Upper lobe of left lung (tissue), 6 donors: ENCODE measurements at places on chromosomes 11 and 22.

DNA sequence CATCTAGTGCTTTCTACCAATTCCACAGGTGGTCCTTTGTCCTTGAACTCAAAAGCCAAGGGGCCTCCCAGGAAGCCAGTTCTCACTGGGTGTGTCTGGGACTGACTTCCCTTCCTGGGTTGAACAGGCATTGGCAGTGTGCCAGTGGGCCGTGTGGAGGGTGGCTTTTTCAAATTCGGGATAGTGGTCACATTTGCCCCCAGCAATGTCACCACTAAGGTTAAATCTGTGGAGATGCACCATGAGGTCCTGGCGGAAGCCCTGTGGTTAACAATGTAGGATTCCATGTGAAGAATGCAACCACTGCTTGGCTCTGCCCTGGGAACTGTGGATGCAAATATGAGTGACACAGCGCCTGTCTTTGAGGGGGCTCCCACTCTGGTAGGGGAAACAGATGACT, 53.2 kb upstream of the MTNR1B start:
- DNase-seq: no peak

DNA sequence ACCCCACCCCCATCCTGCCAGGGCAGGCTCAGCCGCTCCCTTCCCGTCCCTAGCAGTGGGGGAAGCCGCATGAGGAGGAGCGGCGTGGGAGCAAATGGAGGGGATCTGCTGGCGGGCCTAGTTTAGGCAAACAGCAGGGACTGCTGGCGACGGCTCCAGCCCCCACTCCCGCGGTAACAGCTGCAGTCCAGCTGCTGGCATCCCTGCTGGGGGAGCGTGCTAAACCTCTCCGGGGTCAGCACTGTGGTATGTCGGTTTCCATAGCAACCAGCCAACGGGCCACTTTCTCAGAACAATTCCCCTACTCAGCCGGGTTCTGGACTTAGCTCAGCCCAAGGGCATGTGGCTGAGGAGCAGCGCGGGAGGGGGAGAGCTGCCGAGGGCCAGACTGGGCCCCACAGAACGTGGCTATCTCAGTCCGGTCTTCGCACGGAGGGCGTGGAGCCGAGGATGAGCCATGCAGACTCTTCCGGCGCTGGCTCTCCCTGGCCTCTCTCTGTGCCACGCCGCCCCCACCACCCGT, 98.8 kb downstream of the PKNOX2 start:
- peak; percentile 50 for DNase-seq

GRCh38 chr11:128187835-128188234, 399.5 kb downstream of the ETS1 start:
- no peak for DNase-seq

- no peak for DNase-seq
Measured at GRCh38 chr11:116506263-116506825, 266.4 kb downstream of the BUD13 start.

DNA sequence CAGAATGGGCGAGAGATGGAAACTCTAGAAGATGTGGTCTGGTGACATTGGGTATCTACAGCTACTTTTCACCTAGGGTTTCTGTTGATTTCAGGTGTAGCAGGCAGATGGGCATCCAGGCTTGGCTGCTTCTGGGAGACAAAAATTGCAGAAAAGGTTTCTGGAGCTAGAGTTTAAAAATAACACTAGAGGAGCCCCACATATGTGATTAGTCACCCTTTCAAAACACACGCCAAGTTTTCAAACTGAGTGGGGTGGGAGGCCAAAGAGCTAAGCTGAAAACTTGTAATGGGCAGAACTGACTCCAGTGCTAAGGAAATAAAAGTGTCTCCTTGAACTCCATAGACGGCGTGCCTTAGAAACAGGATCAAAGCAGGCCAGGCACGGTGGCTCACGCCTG, 80.8 kb downstream of the GRK3 start:
- DNase-seq: no peak

DNA sequence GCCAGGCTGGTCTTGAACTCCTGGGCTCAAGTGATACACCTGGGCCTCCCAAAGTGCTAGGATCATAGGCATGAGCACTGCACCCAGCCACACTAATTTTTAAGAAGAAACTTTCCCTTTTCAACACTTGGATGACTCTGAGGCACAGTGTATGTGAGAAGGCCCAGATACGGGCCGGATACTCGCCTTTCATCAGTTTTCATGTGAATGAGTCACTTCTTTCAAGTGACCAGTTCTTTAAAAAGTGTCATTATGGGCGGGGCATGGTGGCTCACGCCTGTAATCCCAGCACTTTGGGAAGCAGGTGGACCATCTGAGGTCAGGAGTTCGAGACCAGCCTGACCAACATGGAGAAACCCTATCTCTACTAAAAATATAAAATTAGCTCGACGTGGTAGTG, 120.8 kb downstream of the CTTN start:
- no peak for DNase-seq

DNA sequence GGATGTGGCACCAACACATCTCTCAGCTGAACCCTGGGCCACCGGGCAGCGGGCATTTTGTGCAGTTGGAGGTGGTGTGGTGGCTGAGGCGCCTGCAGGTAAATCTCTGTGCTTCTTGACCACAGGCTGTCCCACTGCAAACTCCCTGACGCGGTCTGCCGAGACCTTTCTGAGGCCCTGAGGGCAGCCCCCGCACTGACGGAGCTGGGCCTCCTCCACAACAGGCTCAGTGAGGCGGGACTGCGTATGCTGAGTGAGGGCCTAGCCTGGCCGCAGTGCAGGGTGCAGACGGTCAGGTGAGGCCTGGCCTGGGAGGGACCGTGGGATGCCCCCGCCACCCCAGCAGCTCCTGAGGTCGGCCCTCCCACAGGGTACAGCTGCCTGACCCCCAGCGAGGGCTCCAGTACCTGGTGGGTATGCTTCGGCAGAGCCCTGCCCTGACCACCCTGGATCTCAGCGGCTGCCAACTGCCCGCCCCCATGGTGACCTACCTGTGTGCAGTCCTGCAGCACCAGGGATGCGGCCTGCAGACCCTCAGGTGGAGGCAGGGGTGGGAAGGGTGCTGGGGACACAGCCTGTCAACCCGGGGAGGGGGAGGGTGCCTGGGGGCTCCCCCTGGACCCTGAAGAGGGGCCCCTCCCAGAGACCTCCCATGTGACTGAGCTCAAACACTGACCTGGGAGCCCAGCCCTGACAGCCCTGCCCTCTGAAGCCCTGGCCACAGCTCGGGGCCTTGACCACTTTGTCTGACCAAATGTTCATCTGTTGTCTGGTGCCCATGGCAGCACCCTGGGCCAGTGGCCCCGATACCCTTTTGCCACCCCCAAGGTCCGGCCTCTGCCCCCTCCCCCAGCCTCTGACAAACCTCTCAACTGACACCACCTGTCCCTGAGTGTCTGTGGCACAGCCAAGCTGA, 4.6 kb upstream of the PGGHG start:
- peak; percentile 70 for DNase-seq

- no peak for DNase-seq
Measured at GRCh38 chr11:57354699-57355098, 16.5 kb downstream of the P2RX3 start.

- DNase-seq: no peak
Measured at GRCh38 chr11:117473481-117474091, 145.9 kb downstream of the CEP164 start.

DNA sequence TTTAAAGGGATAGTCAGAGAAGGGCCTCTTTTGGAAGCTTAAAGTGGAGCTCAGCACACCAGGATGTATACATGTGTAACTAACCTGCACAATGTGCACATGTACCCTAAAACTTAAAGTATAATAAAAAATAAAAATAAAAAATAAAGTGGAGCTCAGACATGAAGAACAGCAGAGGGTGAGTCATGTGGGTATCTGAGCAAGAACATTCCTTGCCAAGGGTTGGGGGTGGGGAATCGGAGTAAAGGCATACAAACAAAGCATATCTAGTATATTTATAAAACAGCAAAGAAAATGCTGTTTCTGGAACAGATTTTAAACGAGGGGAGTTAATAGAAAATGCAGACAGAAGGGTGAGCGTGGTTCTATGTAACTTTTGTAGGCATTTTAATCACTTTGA, 562.6 kb upstream of the ANO3 start:
- no peak for DNase-seq

GRCh38 chr11:115272925-115273324, 231.3 kb downstream of the CADM1 start:
- no peak for DNase-seq

DNA sequence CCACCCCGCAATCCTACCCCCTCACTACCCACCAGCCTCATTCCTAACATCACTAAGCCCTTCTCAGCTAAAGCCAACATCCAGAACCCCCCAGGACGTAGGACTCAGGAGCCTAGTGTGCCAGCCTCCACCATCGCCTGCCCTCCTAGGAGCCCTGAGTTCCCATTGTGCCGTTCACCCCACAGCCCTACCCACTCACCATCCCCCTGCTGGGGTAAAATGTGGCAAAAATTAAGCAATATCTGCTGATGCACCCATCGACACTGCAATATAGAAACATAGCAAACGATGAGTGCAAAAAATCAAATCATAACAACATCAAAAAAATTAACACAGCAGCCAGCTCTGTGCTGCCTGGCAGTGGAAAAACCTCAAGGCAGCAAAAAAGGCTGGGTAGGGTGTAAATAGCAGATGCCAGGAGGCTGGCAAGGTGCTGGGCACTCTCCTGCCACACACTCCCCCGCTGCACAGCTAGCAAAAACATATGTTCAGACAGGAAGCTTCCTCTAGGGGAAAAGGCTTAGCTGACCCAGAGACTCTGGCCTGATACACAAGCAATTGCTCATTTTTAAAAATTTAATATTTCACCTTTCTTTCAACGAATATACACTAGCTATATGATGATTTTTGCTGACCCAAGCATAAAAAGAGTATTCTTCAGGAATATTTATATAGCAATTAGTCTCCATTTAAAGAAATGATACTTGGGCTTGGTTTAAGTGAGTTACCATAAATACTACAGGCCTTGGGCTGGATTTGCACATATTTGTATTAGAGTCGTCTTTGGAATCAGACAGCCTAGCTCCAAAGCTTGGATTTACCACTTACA, 33.8 kb downstream of the PRDM10 start:
- DNase-seq: no peak

DNA sequence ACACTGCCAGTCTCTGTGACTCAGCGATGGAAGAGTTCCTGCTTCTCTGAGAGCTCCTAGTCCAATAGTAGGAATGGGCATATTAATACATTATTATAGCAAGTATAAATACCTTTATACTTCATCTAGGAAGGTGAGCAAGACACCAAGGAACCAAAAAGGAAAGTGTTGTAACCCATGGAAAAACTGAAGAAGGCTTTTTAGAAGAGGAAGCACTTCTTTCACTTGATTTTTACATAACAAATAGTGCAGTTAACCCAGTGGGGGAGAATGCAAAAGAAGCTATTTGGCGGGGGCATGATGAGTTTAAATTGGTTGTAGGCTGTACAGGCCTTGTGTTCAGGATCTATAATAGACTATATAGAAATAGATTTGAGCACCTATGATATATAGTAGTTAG, 31.2 kb upstream of the C11orf87 start:
- DNase-seq: no peak

DNA sequence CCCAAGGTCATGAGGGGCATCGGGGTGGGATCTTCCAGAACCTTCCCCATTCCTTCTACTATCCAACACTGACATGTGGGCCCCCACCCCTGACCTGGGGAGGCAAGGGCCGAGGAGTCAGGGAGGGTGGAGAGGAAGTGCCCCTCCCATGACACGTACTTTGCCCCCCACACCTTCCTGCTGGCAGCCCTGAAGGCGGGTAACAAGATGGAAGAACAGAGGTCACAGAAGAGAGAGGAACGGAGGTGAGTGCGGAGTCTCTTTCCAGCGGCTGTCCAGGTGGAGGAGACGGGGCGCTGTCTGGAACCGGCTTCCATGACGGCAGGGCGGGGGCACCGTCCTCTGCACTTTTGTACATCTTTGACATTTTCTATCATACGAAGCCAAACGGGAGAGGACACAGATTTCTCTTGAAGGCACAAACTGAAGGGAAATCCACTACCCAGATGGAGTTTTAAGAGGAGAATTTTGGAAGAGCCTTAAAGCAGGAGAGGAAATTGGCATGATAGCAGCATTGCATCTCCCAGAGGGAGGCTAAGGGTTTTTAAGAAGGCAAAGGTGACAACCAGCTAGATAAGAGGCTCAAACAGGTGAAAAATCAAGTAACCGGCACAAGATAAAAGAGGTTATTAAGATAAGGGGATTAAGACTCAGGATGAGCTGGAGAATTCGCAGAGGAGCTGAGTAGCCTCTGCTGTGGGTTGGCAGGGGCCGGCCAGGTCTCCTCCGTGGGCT, 16.7 kb downstream of the OSBPL5 start:
- peak; percentile 31 for DNase-seq

- DNase-seq: no peak
Measured at GRCh38 chr11:124612567-124613246, 1.5 kb downstream of the PANX3 start.

GRCh38 chr11:120192831-120193625, 17.8 kb upstream of the OAF start:
- no peak for DNase-seq
